A673 (cell line): ENCODE measurements at places on chromosomes 6 and 20. TPM values are rescaled to one million over a fixed set of nuclear protein-coding genes. Genes with fewer than 3 reads are reported as not detected.

Gene CALHM6
- total RNA-seq: not detected in 2 replicates

GRCh38 chr20:47748069-47748468 is 37.2 kb downstream of the SULF2 start:
- no peak overlapping the region for H3K27ac ChIP-seq
- H3K36me3 ChIP-seq: no peaks in the 10 kb centered on the region
- H3K4me3 ChIP-seq: no peak overlapping the region
- no peaks in the 10 kb centered on the region for H3K4me1 ChIP-seq
- H3K27me3 ChIP-seq: no peaks in the 10 kb centered on the region

- no peaks in the 10 kb centered on the region for H3K36me3 ChIP-seq
- no peak overlapping the region for H3K27ac ChIP-seq
- DNase-seq: no peak
- H3K4me3 ChIP-seq: no peak overlapping the region
- no peaks in the 10 kb centered on the region for H3K27me3 ChIP-seq
Observed at GRCh38 chr6:21164768-21165326, 428.7 kb upstream of the SOX4 start.

- H3K4me1 ChIP-seq: peaks cover 7% of the 10 kb centered on the region
- no peak overlapping the region for H3K27ac ChIP-seq
- no peak for DNase-seq
- H3K4me3 ChIP-seq: no peak overlapping the region
Observed at GRCh38 chr6:5904532-5904931, 102.2 kb downstream of the NRN1 start.

Gene PROKR2
- not detected in 2 replicates for total RNA-seq

Gene OR2J2
- total RNA-seq: not detected in 2 replicates

DNA sequence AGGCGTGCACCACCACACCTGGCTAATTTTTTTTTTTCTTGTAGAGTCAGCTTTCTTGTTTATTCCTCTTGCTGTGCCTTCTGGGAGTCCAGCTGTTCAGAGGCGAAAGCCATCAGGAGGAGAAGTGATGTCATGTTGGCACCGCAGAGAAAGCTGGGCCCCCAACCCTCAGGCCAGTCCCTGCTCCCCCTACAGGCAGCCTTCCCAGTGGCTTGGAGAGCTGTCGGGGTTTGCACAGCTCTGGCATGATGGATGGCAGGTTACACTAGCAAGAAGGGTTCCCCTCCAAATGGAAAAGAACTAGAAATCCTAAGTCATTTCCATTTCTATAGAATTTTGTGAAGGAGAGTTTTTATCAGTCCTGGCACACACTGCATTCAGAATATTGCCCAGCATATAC is 72.6 kb downstream of the C6orf52 start:
- no peak for DNase-seq
- H3K4me3 ChIP-seq: no peak overlapping the region
- H3K4me1 ChIP-seq: no peaks in the 10 kb centered on the region
- H3K36me3 ChIP-seq: no peaks in the 10 kb centered on the region
- H3K27me3 ChIP-seq: peaks cover 6% of the 10 kb centered on the region

DNA sequence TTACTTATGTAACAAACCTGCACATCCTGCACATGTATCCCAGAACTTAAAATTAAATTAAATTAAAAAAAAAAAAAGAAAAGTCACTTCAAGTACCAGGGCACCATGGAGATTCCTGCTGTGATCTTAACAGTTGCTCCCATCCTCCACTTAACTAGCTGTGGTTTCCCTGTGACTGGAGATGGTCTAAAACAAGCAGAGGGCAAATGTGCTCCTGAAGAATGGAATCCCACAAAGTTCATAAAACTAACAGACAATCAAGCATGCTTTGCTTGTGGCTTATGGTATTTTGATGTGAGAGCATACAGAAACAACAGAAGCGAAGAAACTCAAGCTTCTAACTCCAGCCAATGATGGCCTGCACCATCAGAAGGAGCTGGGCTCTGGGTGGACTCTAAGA is 153.6 kb upstream of the KCNK16 start:
- DNase-seq: no peak
- no peaks in the 10 kb centered on the region for H3K36me3 ChIP-seq
- H3K27me3 ChIP-seq: no peaks in the 10 kb centered on the region
- H3K4me1 ChIP-seq: no peaks in the 10 kb centered on the region

GRCh38 chr6:30304002-30304401 is 22.7 kb upstream of the TRIM39 start:
- no peak for DNase-seq
- no peak overlapping the region for H3K27ac ChIP-seq
- no peak overlapping the region for H3K4me3 ChIP-seq
- peaks cover 44% of the 10 kb centered on the region for H3K36me3 ChIP-seq
- no peaks in the 10 kb centered on the region for H3K27me3 ChIP-seq

Gene TCF15
- total RNA-seq: 0.20 and 0.24 TPM in 2 replicates

DNA sequence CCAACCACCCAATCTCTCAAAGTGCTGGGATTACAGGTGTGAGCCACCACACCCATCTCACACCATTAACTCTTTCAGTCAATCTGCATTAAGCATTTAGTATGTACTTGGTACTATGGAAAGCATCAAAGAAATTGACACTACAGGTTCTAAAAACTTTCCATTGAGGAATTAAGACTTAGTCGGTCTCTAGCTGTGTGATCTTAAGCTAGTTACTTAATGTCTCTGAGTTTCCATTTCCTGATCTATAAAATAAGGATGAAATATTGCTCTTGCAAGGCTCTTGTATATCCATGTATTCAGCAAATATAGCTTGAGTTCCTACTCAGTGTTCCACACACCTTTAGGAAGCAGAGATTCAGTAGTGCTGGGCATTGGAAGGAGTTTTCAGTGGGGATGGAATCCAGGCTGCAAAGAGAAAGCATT is 48.9 kb upstream of the NCOA3 start:
- no peak for DNase-seq
- no peak overlapping the region for H3K27ac ChIP-seq
- no peaks in the 10 kb centered on the region for H3K27me3 ChIP-seq
- H3K36me3 ChIP-seq: no peaks in the 10 kb centered on the region
- H3K4me1 ChIP-seq: peaks cover 6% of the 10 kb centered on the region
- no peak overlapping the region for H3K4me3 ChIP-seq

- H3K36me3 ChIP-seq: no peaks in the 10 kb centered on the region
- H3K4me3 ChIP-seq: no peak overlapping the region
- no peaks in the 10 kb centered on the region for H3K4me1 ChIP-seq
- no peak overlapping the region for H3K27ac ChIP-seq
Observed at GRCh38 chr6:159017757-159018559, 18.0 kb upstream of the RSPH3 start.

GRCh38 chr20:33783818-33784217 is 27.3 kb upstream of the CHMP4B start:
- H3K36me3 ChIP-seq: no peaks in the 10 kb centered on the region
- H3K27me3 ChIP-seq: no peaks in the 10 kb centered on the region
- H3K4me3 ChIP-seq: no peak overlapping the region
- no peaks in the 10 kb centered on the region for H3K4me1 ChIP-seq
- H3K27ac ChIP-seq: no peak overlapping the region

DNA sequence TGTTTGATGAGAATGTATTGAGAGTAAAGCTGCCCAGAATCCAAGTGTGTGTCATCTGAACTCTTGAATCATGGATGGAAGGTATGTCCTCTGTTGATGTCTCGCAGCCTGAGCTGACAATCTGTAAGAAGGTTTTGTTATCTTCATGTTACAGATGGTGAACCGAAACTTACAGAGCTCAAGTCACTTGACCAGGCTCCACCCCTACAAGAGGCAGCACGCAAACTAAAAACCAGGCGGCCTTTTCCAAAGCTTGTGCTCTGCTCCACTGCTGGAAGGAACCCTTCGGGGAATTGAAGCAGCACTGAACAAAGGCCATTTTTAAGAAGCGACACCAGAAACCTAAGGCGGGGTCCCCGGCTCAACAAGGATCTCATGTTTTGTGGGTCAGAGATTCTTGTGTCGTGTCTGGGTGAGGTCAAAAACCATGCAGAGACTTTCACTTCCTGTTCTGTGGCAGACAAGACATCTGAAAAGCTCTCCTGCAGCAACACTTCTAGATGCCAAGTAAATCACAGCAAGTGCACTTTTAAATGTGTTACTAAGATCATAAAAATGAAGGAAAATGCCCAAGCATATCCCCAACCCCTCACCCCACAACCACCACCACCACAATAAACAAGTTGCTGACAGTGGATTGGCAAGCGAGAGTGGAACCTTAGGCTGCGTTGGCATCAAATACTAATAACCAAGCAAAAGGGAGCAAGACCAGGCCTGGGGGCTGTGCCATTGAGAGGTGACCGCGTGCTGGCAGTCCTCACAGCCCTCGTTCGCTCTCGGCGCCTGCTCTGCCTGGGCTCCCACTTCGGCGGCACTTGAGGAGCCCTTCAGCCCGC is 27.3 kb downstream of the NQO2 start:
- no peaks in the 10 kb centered on the region for H3K36me3 ChIP-seq
- DNase-seq: no peak
- peaks cover 30% of the 10 kb centered on the region for H3K4me1 ChIP-seq

DNA sequence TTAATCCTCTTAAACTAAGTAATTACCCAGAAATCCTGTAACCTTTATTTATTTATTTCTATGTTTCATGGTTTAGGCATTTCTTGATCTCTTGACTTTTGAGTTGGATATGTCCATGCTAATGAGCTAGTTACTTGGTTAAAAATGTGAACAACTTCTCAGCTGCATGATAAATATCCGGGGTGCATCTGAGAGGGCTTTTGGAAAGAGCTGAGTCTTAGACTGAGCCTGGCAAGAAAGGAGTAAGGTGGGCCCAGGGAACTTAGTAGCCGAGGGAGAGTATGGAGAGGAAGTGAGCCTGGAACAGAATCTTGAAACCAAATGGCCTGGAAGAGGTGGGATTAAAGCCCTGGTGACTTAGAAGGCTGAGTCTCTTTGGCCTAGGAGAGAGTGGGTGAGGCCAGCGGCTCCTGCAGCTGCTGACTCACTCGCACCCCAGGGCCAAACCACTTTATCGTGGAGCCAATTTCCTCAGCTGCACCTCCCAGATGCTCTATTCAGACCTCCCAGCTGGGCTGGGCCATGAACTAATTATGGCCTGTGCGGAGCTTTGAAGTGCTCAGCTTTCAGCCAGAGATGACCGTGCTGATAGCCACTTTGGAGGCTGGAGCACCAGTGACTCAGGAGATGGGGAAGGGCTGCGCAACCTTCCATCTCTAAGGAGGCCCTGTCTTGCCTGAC is 19.1 kb downstream of the TGM3 start:
- peaks cover 3% of the 10 kb centered on the region for H3K4me1 ChIP-seq
- H3K27me3 ChIP-seq: no peaks in the 10 kb centered on the region
- no peak overlapping the region for H3K27ac ChIP-seq
- no peaks in the 10 kb centered on the region for H3K36me3 ChIP-seq

Gene SLC22A2
- total RNA-seq: not detected in 2 replicates

Gene OR12D3
- not detected in 2 replicates for total RNA-seq

DNA sequence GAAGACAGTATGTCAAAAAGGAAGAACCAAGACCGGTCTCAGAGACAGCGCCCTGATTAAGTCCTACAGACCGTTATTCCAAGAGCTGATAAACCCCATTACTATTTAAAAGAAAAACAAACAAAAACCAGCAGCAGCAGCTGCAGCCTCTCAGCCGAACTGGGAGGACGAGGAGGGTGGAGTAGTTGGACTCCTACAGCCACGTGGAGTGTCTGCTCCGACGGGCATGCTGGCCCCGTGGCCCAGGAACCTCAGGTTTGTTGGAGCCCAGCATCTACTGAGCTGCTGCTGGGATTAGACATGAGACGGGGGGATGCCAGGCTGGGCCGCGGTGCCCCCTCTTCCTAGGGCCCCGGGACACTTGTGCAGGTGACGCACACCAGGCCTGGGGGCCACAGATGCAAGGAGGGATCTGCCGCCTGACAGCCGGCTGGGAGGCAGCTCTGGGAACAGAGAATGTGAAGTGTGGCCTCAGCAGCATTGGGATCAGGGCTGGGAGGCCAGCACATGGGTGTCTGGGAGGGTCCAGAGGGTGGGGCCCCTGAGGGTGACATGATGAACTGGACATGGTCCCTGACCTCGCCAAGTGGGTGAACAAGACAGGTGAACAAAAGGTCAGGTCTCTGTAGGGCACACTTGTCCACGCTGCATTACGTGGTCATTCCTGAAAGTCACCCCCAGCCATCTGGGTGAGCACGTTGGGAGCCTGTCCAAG is 2.9 kb upstream of the ZBTB46 start:
- H3K27me3 ChIP-seq: peaks cover 26% of the 10 kb centered on the region
- no peaks in the 10 kb centered on the region for H3K4me1 ChIP-seq
- H3K36me3 ChIP-seq: no peaks in the 10 kb centered on the region
- H3K27ac ChIP-seq: no peak overlapping the region

Gene UBD
- total RNA-seq: not detected in 2 replicates

Gene PDE7B
- total RNA-seq: not detected in 2 replicates

- H3K4me3 ChIP-seq: no peak overlapping the region
- peaks cover 27% of the 10 kb centered on the region for H3K27me3 ChIP-seq
- DNase-seq: no peak
- no peak overlapping the region for H3K27ac ChIP-seq
- no peaks in the 10 kb centered on the region for H3K36me3 ChIP-seq
Observed at GRCh38 chr20:38859070-38859690, 53.7 kb downstream of the PPP1R16B start.

DNA sequence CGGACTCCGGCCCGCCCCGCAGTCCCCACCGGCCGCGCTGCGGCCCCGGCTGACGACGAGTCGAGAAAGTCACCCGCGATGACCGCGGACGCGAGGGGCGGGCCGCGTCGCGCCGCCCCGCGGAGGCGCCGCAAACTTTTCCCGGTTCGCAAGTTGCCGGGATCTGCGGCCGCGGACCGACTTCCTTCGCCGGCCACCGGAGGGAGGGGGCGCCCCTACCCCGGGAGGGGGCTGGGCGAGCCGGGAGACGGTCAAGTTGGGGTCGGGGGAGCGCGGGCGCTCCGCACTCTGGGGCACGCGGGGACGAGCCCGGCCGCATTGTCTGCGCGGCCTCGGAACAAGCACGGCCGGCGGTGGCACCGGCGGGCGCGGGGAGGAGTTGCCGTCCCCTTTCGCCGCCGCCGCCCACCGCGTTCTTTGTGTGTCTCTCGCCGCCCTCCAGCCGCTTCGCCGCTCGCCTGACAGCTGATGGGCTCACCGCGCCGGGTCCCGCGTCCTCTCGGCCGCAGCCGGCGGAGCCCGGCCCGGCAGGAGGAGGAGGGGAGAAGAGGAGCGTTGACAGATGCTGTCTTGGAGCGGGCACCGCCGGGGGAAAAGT is 131.6 kb downstream of the OGFRL1 start:
- no peak for DNase-seq
- H3K27me3 ChIP-seq: peaks cover 4% of the 10 kb centered on the region
- H3K27ac ChIP-seq: no peak overlapping the region
- no peaks in the 10 kb centered on the region for H3K36me3 ChIP-seq
- no peaks in the 10 kb centered on the region for H3K4me1 ChIP-seq
- peak overlapping the region; percentile 79 for H3K4me3 ChIP-seq

Gene KHDRBS2
- total RNA-seq: not detected in 2 replicates

Gene SPEF1
- total RNA-seq: 0.26 and 0.49 TPM in 2 replicates

- H3K4me3 ChIP-seq: no peak overlapping the region
- no peak overlapping the region for H3K27ac ChIP-seq
- no peaks in the 10 kb centered on the region for H3K36me3 ChIP-seq
- no peaks in the 10 kb centered on the region for H3K4me1 ChIP-seq
Observed at GRCh38 chr6:62086047-62086446, 200.0 kb downstream of the KHDRBS2 start.

DNA sequence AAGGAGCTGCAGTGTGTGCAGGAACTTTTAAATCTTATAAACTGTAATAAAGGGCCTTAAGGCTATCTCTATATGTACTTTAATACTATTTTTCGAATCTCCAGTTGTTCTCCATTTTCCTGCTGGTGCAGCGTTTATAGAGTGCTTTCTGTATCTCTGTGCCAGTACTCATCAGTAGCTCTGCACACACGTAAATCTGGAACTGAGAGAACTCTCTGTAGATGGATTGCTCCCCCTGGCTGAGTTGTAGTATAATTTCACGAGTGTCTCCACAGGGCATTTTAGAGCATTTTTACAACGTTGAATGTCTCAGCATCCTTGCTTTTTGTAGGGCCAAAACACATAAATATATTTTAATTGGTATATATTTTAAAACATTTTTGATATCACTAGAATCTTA is 256.5 kb downstream of the TRDN start:
- peak; percentile 94 for DNase-seq
- peak overlapping the region; percentile 20 for H3K4me3 ChIP-seq
- H3K36me3 ChIP-seq: no peaks in the 10 kb centered on the region
- peak overlapping the region; percentile 67 for H3K27ac ChIP-seq
- H3K4me1 ChIP-seq: peaks cover 40% of the 10 kb centered on the region
- no peaks in the 10 kb centered on the region for H3K27me3 ChIP-seq
